Epithelial cell of proximal tubule (primary cell): ENCODE measurements at places on chromosomes 5 and 9. TPM values are rescaled to one million over a fixed set of nuclear protein-coding genes. Genes with fewer than 3 reads are reported as not detected.

Gene ADAMTSL1
- total RNA-seq = 2.8 and 4.6 TPM in 2 replicates

Gene MRPS30
- 70.3 and 77.0 TPM in 2 replicates for total RNA-seq

Gene PCDHGB4
- 1.7 and 4.7 TPM in 2 replicates for total RNA-seq

Gene PDZD2
- total RNA-seq = 1.8 and 8.4 TPM in 2 replicates

Gene PCDHGA8
- 0.14 and 1.0 TPM in 2 replicates for total RNA-seq

Gene ECSCR
- total RNA-seq = 0.12 and 0.65 TPM in 2 replicates

Gene SLC24A2
- total RNA-seq = not detected in 2 replicates

DNA sequence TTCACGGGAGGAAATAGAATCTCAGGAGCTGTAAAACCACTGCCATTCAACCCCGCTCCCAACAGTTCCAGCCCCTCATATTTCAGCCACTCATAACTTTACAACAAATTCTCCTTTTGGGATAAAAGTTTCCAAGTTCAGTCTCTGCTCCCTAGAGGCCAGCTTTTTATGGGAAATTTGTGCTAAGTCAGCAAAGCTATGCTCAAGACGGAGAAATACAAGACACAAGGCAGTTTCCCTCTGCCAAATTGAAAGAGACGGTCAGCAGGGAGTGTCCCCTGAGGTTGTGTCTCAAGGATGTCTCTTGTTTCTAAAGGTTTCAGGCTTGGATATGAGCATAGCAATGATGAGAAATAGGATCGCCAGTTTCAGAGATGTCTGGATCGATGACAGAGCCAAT lies 608.6 kb downstream of the CCDC171 start:
- no peak for DNase-seq

GRCh38 chr5:170534177-170534576 lies 30.4 kb downstream of the KCNIP1 start:
- peak; percentile 6 for DNase-seq

GRCh38 chr9:128929560-128929959 lies 8.8 kb downstream of the PHYHD1 start:
- no peak for DNase-seq

DNA sequence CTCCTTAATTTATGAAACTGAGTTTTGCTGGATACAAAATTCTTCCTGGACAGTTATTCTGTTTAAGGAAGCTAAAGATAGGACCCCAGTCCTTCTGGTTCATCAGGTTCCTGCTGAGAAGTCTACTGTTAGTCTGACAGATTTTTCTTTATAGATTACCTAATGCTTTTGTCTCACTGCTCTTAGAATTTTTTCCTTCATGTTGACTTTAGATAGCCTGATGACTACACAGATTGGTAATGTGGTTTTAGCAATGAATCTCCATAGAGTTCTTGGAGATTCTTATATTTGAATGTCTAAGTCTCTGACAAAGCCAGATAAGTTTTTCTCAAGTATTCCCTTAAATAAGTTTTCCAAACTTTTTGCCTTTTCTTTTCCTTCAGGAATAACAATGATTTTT lies 419.7 kb downstream of the CDH10 start:
- DNase-seq = no peak

Gene NSG2
- not detected in 2 replicates for total RNA-seq

Gene NPR3
- total RNA-seq = 0.14 and 0.29 TPM in 2 replicates

GRCh38 chr9:114235033-114235661 lies 79.8 kb downstream of the COL27A1 start:
- DNase-seq = no peak

Gene GZMA
- not detected in 2 replicates for total RNA-seq

Gene NIM1K
- 0.75 TPM in 1 of 2 replicates, not detected in the other for total RNA-seq

- DNase-seq = no peak
These were observed 52.0 kb upstream of the PTGER4 start for GRCh38 chr5:40627706-40628105.

Gene DBH
- not detected in 2 replicates for total RNA-seq

GRCh38 chr9:109307380-109308240 lies 13.2 kb downstream of the EPB41L4B start:
- DNase-seq = no peak

GRCh38 chr9:3908731-3909130 lies 382.9 kb upstream of the RFX3 start:
- no peak for DNase-seq

Gene F2RL1
- total RNA-seq = 91.6 and 112 TPM in 2 replicates

Gene RXFP3
- total RNA-seq = not detected in 2 replicates

DNA sequence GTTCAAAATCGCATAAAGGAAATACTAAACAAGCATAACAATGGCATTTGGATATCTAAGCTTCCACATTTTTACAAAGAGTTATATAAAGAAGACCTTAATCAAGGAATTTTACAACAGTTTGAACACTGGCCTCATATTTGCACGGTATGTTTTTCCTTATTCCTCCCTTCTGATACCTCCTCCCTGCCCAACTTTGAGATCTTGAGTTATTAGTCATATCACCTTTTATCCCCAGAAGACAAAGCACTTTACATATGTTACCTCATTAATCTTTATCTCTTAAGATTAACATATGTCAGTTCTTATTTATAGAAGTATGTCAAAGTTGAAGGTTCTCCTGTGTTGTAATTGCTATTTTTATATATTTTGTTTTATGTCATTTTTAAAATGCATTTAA lies 29.8 kb downstream of the TDRD7 start:
- DNase-seq = no peak

GRCh38 chr9:121686930-121687541 lies 35.6 kb downstream of the DAB2IP start:
- no peak for DNase-seq

GRCh38 chr9:72046630-72047456 lies 13.6 kb downstream of the C9orf57 start:
- DNase-seq = no peak

DNA sequence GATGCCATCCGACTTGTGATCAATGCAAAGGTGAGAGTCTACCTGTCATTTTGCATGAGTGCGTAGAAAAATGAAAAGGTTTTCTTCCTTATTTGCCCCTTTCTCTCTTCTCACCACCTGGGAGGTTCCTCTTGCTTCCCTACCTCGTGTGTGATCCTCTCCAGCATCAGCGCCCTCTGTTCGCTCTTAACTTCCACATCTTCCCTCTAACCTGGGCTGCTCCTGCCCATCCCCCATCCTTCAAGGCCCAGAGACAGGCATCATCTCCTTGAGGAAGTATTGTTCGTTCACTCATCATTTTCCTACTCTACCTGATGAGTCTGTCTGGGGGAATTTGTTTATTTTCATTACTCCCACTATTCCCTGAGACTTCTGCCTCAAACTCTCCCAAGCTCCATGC lies 55.8 kb downstream of the RFK start:
- no peak for DNase-seq

GRCh38 chr5:72140711-72141110 lies 33.4 kb downstream of the MAP1B start:
- no peak for DNase-seq

- DNase-seq = no peak
These were observed 19.0 kb downstream of the ENC1 start for GRCh38 chr5:74621492-74621891.

Gene CHD1
- 16.8 and 32.3 TPM in 2 replicates for total RNA-seq

GRCh38 chr9:86867804-86868313 lies 79.4 kb downstream of the GAS1 start:
- peak; percentile 58 for DNase-seq

- DNase-seq = no peak
These were observed 26.8 kb upstream of the PHF2 start for GRCh38 chr9:93549611-93550010.

Gene ANKRD20A1
- total RNA-seq = 0.17 and 0.36 TPM in 2 replicates

DNA sequence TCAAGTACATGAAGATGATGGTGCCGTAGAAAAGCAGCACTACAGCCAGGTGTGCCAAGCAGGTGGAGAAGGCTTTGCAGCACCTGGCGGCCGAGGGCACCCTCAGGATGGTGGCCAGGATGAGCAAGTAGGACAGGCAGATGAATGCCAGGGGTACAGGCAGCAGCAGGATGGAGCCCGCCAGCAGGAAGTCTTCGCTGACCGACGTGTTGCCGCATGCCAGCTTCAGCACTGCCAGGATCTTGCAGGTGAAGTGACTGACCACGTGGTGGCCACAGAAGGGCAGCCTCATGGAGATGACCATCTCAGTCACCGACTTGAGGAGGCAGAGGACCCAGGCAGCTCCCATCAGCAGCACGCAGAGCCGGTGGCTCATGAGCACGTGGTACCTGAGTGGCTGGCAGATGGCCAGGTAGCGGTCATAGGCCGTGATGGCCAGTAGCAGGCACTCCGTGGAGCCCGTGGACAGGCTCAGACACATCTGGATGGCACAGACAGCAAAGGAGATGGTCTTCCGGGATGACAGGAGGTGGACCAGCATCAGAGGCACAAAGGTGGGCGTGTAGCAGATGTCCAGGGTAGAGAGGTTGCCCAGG lies 482 bp downstream of the OR13J1 start:
- no peak for DNase-seq

GRCh38 chr5:82413302-82414040 lies 135.3 kb upstream of the RPS23 start:
- peak; percentile 69 for DNase-seq

DNA sequence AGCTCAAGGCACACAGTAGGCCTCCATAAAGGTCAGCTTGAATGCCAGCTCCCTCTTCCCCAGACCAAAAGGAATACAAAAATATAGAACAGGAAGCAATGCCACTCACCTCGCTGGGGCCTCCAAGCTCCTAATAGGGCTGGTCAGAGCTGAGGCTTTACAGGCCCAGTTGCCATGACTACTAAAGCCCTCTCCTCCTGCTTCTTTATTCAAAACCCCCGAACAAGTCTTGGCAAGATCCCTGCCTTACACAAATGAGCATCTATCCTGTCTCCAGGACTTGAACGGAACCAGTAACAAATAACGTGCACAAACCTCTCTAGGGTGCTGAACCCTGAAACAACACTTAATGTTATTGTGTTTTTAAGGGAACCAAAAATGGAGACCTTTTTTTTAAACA lies 136.3 kb downstream of the SIL1 start:
- no peak for DNase-seq

- no peak for DNase-seq
These were observed 75.6 kb upstream of the PRSS3 start for GRCh38 chr9:33719581-33720374.

DNA sequence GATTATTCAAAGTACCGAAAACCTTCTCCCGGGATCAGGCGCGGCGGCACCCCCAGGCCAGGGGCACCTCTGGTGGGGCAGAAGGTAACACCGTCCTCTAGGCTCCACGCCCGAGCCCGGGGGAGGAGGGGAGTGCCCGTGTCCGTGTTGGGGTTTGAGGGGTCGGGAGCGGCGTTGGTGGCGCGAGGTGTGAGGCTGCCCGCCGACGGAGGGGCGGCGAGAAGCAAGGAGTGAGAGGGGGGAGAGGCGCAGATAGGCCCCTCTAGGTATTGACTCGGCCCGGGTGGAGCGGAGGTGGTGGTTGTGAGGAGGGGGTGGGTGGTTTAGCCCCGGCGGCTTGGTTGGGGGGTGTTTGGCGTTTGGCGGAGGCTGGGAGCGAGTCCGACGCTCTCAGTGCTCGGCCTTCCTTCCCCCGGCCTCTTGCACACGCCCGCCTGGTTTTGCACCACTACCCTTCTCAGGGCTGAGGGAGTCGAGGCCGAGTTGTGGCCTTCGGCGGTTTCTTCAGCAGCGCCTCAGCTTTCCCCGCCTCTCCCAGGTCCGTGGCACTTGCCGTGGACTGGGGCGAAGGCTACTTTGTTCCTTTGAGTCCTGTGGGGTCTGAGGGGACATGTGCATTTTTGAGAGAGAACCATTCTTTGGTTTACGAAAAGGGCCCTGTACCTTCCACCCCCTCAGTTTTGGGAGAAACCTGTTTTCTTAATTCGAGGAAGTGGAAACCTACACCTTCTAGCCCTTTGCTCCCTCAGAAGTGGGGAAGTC lies 450 bp downstream of the GPBP1 start:
- DNase-seq = no peak

DNA sequence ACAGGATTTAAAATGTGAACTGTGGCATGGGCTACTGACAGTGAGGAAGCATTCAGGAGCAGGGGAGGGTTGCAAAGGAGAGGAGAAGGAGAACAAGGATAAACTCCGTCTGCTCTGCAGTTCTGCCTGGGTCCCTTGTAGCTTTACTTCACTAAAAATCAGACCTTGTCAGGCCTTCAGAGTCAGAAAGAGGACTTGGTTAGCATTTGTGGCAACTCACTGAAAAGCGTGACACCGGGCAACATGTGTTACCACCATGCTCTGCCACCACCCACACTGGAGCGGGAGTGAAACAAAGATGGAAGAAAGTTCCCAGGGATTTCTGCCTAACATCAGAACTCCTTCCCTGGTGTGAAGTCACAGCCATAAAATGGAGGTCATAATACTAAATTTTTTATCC lies 19.3 kb downstream of the FYB1 start:
- no peak for DNase-seq

GRCh38 chr5:17000291-17000939 lies 64.3 kb upstream of the MYO10 start:
- peak; percentile 80 for DNase-seq

Gene SREK1
- 19.0 and 27.5 TPM in 2 replicates for total RNA-seq

Gene TMEM215
- total RNA-seq = not detected in 2 replicates

Gene OR13D1
- not detected in 2 replicates for total RNA-seq

GRCh38 chr5:86837610-86838009 lies 219.9 kb downstream of the COX7C start:
- DNase-seq = no peak

Gene TAF1L
- total RNA-seq = under 0.01 TPM in 1 of 2 replicates, not detected in the other

DNA sequence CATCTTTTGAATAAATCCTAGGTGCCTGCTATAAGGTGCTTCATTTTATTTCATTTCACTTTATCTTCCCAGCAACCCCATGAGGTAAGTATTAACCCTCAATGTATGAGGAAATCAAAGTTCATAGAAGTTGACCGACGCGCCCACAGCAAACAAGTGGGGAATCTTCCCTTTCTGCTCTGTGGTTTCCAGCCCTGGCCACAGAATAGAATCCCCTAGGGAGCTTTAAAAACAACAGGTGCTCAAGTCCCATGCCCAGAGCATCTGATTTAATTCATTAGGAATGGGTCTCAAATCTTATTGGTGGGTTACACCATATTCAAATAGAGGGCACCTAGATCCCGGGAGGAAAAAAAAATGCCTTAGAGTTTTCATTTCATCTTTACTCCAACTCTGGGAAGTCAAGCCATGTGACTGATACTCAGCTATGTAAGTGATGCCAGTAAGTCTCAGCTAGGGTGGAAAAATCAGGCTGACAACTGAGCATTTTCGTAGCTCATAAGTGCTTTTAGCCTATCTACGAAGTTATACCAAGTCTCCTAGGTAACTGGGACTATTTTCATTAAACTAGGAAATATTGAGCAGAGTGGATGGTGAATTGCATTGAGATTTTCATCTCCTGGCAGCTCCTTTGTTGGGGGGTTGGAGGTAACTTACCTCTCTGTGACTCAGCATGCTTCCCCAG lies 353.4 kb upstream of the SLC30A5 start:
- DNase-seq = no peak

DNA sequence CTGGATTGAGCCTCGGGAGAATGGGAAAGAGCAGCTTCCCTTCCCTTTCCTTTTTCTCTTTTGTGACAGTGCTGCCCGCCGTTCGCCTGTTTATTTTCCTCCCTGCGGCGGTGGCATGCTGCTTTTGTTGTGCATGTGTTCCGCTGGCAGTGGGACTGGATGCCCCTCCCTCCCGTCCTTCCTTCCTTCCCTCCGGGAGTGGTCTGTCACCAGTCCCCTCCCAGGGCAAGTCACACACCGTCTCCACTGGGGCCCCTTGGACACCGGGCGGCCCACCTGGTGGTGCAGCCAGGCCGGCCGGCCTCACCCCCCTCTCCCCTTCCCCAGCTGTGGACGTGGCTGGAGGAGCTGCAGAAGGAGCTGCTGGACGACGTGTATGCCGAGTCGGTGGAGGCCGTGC lies 214.7 kb downstream of the TRIO start:
- DNase-seq = no peak

Gene FOXD4L6
- not detected in 2 replicates for total RNA-seq

Gene SMIM33
- not detected in 2 replicates for total RNA-seq
